Activated naive CD4-positive, alpha-beta T cell (primary cell): ENCODE measurements at places on chromosomes 6 and 20.

GRCh38 chr20:4894409-4894808 lies 106.9 kb downstream of the SLC23A2 start:
- no peak for DNase-seq

DNA sequence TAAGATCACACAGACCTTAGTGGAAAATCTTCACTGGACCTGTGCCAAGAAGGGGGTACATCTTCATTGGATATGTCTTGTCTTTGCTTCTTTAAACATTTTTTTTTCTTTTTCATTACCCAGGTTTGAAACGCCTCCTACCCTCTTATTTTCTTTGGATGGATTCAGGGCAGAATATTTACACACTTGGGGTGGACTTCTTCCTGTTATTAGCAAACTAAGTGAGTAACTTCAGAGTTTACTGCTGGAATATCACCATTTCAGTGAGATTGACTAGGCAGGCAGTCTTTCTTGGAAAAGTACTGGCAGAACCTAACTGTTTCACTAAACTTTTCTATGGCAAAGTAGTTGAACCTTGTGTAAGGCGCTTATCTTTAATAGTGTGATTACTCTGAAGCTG lies 47.0 kb downstream of the ENPP1 start:
- DNase-seq = no peak

DNA sequence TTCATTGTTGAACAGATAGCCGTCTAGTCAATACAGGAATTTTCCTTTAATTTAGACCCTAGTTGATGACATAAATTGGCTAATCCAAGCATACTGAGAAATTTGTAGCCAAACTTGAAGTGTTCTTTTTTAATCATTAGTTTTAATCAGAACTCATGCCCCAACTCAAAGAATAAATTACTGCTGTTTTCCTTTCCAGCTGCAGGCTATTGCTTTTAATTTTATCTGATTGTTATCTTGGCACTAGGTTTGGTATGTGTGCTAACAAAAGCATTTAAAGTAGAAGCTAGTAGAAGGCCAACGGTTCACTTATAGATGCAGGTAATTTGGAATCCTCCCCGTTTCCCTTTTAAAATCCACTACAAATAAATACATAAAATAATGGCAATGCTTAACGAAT lies 188.5 kb downstream of the CD109 start:
- no peak for DNase-seq

- no peak for DNase-seq
These were observed 69.6 kb downstream of the TFAP2C start for GRCh38 chr20:56698749-56699148.

- DNase-seq = no peak
These were observed 124.8 kb upstream of the SLC2A12 start for GRCh38 chr6:134177236-134177635.

GRCh38 chr6:25290306-25291060 lies 11.3 kb downstream of the CARMIL1 start:
- DNase-seq = no peak

- no peak for DNase-seq
These were observed 237.8 kb upstream of the RIN2 start for GRCh38 chr20:19520261-19520660.

DNA sequence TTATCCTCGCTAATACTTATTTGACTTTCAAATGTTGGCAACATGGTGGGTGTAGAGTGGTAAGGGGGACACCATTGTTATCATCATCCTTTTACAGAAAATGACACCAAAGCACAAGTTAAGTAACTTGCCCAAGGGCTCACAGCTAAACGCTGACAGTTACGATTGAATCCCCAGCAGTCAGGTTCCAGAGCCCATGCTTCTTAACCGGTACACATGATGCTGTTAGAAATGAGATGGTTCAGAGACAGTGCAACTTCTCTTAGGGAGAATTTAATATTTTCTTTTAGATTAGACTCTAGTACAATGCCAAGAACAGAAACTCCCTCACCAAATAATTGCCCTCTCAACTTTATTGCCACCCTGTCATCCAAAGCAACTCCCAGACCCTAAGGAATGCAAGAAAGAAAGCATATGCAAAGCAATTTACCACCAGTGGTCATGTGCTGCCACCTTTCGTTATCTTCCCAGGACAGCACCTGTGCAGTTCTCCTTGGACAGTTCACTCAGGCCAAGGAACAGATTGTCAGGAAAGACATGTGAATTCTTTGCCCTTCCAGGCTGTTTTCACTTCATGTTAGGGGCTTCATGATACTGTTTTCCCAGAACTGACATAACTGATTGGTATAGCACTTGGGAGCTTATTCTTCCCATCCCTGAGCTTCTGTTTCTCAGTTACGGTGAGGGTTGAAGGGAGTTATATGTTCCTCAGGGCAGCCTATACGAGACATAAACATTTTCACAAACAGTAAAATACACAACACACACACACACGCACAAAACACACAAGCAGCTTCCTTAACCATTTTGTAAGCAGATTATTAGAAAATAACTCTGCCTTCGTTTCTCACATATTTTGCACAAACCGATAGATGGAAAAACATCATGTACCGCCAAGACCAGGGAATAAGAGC lies 5.1 kb downstream of the HLA-DMA start:
- DNase-seq = no peak

- DNase-seq = no peak
These were observed 83.2 kb upstream of the TBX18 start for GRCh38 chr6:84847390-84848160.

DNA sequence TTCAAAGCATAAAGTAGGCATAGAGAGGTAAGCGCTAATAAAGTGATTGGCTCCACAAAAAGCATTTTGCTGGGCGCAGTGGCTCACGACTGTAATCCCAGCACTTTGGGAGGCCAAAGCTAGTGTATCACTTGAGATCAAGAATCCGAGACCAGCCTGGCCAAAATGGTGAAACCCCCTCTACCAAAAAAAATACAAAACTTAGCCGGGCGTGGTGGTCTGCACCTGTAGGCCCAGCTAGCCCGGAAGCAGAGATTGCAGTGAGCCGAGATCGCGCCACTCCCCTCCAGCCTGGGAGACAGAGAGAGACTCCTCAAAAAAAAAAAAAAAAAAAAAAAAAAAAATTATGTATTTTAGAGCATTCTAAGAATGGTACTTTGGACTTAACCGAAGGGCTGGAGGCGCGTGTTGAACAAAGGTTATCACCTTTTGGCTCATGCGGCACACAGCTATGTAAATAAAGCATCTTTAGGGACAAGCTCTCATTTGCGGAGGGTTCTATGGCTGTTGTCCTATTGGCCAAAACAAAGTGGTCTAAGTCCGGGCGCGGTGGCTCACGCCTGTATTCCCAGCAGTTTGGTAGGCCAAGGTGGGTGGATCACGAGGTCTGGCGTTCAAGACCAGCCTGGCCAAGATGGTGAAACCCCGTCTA lies 17.4 kb downstream of the HFE start:
- DNase-seq = no peak

DNA sequence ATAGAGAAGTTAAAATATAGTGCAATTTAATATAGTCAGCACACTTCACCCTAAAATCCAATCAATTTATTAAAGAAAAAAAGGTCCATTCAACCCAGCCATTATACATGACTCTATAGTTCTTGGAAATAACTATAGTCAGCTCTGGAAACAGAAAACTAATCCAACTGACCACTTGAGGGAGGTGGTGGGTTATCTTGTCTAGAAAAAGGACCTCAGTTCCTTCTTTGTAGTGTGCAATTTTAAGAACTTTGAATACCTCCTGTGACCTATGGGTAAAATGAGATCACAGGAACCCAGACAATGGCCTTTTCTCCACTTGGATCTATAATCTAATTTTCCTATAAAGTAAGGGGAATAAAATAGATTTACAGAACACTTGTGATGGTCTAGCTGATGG lies 163.6 kb upstream of the CENPW start:
- DNase-seq = no peak

GRCh38 chr6:53922539-53922981 lies 127.8 kb downstream of the LRRC1 start:
- no peak for DNase-seq

DNA sequence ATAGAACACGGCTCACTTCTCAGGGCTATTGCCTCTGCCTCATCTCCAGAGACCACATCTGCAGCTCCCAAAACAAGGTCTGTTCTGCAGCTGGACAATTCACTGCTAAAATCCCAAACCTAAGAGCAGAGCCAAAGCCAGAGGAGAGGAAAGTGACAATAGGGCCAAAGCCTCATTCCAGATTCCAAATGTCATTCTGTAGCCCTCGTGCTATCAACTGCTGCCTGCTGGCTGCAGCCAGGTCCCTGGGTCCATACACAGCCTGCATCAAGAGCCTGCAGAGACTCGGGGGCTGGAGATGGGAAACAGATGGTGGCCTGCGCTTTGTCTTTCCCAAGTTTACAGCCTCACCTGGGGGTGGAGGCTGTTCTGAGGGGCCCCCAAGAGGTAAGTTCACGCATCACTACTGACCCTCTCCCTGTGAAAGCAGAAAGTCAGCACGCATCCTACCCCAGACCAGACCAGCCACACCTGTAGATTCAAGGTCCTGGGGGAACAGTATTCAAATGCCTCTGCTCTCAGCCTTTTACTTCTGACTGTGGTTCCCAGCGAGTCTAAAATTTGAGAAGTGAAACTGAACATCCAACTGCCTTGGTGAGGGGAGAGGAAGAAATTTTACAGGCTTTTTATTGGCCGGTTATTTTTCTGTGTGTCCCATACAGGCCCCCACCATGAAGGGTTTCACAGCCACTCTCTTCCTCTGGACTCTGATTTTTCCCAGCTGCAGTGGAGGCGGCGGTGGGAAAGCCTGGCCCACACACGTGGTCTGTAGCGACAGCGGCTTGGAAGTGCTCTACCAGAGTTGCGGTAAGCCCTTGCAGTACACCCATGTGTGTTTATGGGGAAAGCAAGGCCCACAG lies at the start of gene LY86:
Gene LY86 (plus strand): TSS at position 657 of the 860 bp plus-strand sequence. CDS start 15 bp downstream, at position 672.
- DNase-seq = no peak

GRCh38 chr6:157961832-157962575 lies 19.7 kb upstream of the SYNJ2 start:
- no peak for DNase-seq

GRCh38 chr6:157023958-157024357 lies 246.8 kb downstream of the ARID1B start:
- DNase-seq = no peak

DNA sequence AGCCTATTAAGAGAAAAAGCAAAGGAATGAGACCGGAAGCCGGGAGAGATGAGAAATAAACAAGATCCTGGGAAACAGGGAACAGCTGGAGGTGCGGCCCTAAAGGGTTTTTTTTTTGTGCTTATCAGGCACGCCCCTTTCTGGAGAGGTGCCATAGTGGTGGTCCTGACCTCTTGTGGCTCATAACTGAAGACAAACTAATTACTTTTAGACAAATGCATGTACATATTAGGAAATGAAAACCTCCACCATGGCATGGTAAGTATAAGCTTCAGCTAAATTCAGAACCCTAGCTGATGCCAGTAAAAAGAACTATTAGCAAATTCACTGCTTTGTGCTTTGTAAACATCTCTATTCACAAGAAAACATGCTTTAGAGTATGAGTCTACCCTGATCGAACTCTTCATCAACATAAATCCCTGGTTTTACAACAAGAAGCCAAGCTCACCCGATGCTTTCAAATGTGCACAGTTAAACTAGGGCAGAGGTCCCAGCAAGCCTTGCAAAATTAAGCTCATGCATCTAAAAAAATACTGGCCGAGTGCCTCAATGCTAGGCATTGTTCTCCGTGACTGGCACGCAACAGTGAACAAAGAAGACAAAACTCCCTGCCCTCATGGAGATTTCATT lies 96.4 kb upstream of the MRPS10 start:
- DNase-seq = no peak

- no peak for DNase-seq
These were observed 9.3 kb upstream of the NQO2 start for GRCh38 chr6:2990248-2990931.

DNA sequence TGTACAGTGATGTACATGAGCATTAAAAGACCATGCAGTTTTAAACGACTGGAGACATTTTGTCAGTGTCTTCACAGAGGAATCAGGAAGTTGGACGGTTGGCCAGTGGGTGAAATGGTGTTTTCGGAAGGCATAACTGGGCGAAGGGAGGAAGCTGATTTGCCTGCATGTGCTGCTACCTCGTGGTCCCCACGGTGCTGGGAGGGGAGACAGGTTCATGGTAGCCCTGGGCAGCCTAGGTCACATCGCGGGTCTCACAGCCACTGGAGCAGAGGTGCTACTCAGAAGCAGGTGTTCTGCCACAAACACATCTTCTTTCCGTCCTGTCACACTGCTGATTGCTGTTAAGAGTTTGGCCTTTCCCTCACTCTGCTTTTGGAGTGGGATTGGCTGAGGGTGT lies 35.2 kb downstream of the HIVEP1 start:
- no peak for DNase-seq

- no peak for DNase-seq
These were observed 52.8 kb downstream of the B4GALT5 start for GRCh38 chr20:49660912-49661311.

GRCh38 chr20:13772529-13772928 lies 12.2 kb downstream of the ESF1 start:
- no peak for DNase-seq

- no peak for DNase-seq
These were observed 140.4 kb downstream of the NCOA3 start for GRCh38 chr20:47642118-47642517.

DNA sequence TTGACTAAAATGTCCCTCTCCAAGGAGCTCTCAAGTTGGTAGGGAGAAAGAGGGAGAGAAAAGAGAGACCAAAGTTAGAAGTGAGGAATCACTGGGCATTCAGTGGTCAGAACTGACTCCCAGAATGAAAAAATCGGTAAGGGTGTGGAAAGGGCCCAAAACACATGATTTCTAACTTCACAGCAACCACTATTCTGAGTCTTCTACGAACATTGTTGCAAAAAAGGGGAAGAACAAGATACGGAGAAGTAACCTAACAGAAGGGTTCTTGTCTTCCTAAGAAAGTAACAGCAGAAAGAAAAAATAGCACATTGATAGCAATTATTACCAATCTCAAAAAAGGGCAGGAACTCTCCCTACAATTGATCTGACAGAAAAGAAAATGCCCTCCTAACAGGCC lies 65.6 kb downstream of the ATP9A start:
- DNase-seq = no peak

DNA sequence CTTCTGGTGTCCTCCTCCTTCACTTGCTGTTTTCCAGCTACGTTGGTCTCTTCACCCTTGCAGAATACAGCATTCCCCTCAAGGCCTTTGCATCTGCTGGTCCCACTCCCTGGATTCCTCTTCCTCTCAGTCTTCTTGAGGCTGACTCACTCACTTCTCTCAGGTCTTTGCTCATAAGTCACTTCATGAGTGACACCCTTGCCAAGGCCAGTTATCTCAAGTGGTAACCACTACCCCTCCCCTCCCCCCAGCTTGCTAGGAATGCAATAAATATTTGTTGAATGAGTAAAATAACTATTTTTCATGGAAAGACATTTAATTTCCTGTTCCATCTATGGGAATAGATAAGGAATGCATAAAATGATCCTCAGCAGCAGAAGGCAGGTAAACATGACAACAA lies 131.7 kb downstream of the PLCB4 start:
- no peak for DNase-seq

DNA sequence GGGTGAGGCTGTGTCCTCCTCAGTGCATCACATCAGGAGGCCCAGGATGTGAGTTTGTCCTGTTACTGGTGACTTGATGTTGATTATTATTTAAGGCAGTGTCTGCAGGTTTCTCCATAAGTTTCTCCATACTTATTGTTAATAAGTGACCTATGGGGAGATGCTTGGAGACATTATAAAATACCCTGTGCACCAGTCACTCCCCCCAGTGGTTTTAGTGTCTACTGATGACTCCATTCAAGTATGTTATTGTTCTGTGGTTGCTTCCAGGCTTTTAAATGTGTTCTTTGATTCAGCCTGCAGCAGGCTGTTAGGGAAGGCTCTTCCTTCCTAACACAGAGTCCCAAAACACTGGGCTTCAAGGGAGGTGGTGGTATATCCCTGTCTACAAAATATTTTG lies 14.6 kb upstream of the CST3 start:
- no peak for DNase-seq
